ENCODE measurements at places on chromosomes 5 and 9.

- DNase-seq = no peak
Observed at GRCh38 chr5:7548596-7548995, 152.7 kb downstream of the ADCY2 start.

GRCh38 chr5:68459093-68459809 lies 243.7 kb downstream of the PIK3R1 start:
- no peak for DNase-seq

DNA sequence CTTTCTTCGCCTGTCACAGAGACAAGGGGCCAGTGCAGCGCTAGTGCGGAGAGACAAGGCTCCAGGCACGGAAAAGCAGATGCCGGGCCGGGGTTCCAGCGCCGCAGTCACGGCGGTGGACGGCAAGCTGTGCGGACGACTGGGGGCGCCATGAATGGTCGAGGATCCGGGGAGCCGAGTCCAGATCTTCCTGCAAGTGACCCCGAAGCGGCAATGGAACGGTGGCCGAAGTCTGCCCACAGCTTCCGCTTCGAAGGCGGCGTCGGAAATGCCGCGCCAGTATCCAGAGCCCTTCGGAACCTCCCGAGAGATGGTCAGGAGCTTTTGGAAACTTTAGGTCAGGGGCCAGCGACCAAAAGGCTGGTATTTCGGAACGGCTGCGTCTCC lies 601 bp upstream of the FAF2 start:
- no peak for DNase-seq

- DNase-seq = no peak
Observed at GRCh38 chr9:132647806-132648205, 22.0 kb downstream of the DDX31 start.

DNA sequence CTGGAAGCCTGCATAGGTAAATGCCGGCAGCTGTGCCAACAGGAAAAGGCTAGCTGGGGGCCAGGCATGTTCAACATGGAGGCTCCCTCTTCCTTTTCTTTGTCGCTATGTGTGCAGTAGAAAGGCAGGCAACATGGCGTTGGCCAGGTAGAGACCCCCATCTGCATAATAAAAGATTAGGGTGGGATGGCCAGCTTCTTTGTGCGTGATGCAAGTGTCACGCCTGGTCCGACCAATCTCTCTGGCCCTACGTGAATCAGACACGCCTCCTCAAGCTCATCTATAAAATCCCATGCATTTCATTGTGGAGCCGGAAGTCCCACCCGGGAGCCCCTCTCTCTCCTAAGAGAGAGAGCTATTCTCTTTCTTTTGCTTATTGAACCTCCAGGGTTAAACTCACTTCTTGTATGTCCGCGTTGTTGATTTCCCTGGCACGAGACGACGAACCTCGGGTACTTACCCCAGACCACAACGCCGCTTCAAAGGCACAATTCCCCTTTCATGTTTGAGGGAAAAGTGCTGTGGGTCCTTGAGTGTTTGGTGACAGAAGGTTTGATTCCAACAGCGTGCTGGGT lies 25.0 kb upstream of the C5orf47 start:
- no peak for DNase-seq

Measured in right atrium auricular region (tissue), 2 donors.